Kidney tubule cell (primary cell): ENCODE measurements at places on chromosomes 13 and 19.

GRCh38 chr19:13013649-13014048 lies 18.4 kb downstream of the NFIX start:
- DNase-seq: no peak

- DNase-seq: no peak
These were observed 16.1 kb upstream of the MCF2L start for GRCh38 chr13:112952759-112953551.

- DNase-seq: no peak
These were observed 43.1 kb upstream of the STARD13 start for GRCh38 chr13:33328701-33329100.

- peak; percentile 74 for DNase-seq
These were observed 63.0 kb upstream of the FLT1 start for GRCh38 chr13:28557725-28558520.

DNA sequence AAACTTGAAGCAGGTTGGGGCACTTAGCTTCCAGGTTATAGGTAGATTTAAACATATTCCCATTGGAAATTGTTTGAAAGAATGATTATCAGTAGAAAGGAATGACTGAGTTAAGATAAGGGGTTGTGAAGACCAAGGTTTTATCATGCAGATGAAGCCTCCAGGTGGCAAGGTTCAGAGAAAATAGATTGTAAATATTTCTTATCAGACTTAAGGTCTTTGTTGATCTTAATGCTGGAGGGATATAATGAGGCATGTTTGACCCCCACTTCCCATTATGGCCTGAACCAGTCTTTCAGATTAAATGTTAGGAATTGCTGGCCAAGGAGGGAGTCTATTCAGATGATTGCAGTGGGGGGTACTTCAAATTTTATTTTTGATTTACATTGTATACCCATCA lies 1486.5 kb upstream of the PRR20A start:
- DNase-seq: no peak
